Activated naive CD8-positive, alpha-beta T cell treated with anti-CD3 and anti-CD28 coated beads, Interleukin-2, amount 50 U/mL, for 24 hours (primary cell): ENCODE measurements at places on chromosomes 2 and 18.
A peak's percentile ranks its signal among the peaks of the same experiment; 100 is the strongest.

DNA sequence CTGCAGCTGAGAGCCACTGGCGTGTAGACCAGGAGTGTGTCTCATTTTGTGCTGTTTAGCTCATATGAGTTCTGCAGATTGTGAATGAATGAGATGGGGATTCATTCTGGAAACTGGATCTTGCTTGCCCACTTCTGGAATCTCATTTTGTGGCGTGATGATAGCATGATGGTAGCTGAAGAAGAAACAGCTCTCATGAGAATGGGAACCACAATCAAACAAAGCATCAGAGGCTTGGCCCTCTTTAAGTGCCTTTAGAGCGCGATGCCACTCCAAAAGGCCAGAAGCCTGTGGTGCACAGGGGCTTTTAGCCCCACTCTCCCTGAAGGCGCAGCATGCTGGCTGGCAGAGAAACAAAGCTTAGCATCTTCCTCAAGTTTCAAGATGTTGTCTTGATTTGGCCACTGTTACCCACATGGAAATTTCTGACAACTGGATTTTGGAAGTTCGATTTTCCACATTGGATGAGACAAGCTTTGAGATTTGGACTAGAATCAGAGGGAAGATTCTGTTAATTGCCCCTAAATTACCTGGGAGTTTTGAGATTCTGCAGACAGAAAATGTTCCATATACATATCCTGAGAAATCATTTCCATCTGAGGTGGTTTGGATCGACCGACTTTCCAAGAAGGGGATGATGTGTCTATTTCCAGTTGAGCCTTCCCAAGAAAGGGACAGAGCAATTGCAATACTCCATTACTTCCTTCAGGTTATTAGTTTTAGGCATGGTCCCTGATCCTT lies 234.5 kb downstream of the VAPA start:
- no peak for DNase-seq

DNA sequence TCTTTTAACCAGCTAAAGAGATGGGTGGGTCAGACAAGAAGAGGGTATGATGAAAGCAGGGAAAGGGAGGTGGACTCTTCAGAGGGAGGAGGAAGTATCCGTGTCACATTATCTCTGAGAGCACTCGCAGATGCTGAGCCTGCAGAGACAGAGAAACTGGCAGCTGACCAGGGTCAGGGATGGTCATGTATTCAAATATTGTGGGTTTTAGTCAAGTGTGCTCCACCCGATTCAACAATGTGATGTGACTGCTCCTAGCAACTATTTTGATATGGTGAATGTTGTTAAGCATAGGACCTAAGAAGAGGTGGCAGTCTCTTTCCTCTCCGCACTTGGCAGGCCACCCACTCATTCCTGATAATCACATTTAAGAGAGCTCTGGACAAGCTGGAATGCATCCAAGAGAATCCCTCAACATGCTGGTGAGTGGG lies 1.3 kb upstream of the CLIP4 start:
- DNase-seq = no peak

DNA sequence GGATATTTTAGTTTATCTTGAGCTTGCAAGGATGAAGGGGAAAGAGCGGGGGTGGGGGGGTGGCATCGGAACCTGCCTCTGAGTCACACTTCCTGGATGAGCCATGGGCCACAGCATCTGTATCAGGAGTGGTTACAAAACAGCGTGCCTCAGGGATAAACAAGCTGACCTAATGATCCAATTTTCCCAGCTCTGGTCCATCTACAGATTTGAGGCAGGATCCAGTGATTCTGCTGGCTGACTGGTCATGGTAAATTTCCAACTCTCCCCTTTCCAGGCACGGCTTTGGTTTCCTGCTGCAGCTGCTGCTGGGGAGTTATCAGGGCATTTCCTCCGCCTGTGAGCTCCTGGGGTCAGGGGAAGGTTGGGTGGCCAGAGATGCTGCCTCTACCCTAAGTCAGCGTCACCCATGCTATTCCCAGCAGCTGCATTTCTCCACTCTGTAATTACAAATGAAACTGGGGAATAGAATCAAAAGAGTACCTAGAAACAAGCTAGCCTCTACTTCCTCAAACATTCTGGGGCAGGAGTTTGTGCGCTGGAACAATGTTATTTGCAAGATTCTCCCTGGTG lies 4.7 kb upstream of the HPCAL1 start:
- peak; percentile 62 for DNase-seq

DNA sequence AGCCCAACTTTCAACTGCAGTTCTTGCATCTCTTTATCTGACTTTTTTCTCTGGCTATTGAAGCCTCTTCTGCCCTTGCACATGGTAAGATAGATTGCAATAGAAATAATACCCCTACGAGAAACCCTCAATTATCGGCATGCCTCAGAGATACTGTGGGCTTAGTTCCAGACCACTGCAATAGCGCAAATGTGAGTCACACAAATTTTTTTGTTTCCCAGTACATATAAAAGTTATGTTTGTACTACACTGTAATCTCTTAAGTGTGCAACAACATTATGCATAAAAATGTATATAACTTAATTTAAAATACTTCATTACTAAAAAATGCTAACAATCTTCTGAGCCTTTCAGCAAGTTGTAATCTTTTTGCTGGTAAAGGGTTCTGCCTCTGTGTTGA lies 124.7 kb downstream of the PDE1A start:
- DNase-seq = no peak

GRCh38 chr18:39666541-39666940 lies 2100.9 kb upstream of the CELF4 start:
- DNase-seq = no peak

GRCh38 chr2:75221862-75222261 lies 22.5 kb upstream of the TACR1 start:
- no peak for DNase-seq

GRCh38 chr2:201402651-201403562 lies 45.8 kb upstream of the FLACC1 start:
- DNase-seq = no peak
